Vagina (tissue), 2 donors: ENCODE measurements at places on chromosomes 2 and 18.

DNA sequence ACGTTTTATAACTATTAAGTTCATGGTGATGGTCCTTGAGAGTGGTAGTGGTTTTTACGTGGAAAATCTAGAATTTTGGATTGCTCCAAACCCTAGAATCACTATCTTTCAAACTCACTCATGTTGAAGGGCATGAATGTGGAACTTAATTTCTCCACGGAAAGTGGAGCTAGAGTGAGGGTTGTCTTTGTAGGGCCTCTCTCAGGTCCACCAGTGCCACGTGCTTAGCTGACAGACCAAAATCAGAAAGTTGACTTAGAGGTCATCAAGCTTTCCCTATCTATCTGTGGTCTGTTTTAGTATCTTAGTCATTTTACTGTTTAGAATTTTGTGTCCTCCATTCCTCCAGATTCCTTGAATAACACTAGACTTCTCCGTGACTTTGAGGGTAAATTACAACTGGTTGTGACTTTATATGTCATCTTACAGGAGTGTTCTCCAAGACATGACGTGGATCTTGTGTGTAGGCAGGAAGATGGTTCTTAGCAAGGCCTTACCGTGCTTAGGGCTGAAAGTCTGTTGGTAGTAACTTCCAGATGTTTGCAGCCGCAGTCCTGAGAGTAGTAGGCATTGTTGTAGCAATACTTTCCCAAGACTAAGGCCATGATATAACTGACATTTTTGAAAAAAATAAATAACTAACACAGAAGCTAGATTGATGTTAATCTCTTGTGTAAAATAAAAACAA lies 26.8 kb downstream of the DIS3L2 start:
- no peak for DNase-seq

- no peak for DNase-seq
Observed at GRCh38 chr2:195320413-195320973, 336.5 kb upstream of the SLC39A10 start.

- DNase-seq, result no peak
Observed at GRCh38 chr2:134253804-134254203, at the start of gene MGAT5. MGAT5 (plus strand) TSS chr2:134254072; CDS start chr2:134254404, 332 bp downstream.

GRCh38 chr18:7870266-7870665 lies 303.1 kb downstream of the PTPRM start:
- no peak for DNase-seq

- no peak for DNase-seq
Observed at GRCh38 chr2:127256866-127257265, 36.8 kb upstream of the CYP27C1 start.

- DNase-seq, result no peak
Observed at GRCh38 chr2:25545899-25546298, 127.5 kb downstream of the DTNB start.

- no peak for DNase-seq
Observed at GRCh38 chr2:46887028-46887885, 28.3 kb downstream of the MCFD2 start.

DNA sequence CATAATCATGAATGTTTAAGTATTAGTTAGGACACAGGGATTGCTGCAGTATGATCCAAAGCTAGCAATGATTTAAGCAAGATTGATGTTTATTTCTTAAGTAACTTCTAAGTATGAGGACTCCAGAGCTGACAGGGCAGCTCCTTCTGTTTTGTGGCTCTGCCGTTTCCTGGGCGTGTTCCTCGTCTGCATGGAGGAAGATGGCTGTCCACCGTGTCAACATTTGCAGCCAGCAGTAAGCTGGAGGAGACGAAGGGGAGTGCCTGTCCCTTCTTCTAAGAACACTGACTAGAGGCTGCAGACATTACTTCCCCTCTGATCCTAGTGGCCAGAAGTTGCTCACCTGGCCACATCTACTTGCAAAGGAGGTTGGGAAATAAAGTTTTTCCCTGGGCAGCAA lies 144.1 kb downstream of the MYO1B start:
- no peak for DNase-seq

GRCh38 chr2:102012061-102012614 lies 20.4 kb downstream of the IL1R2 start:
- no peak for DNase-seq
